ENCODE measurements at places on chromosomes 3 and 15. TPM values are rescaled to one million over a fixed set of nuclear protein-coding genes. Genes with fewer than 3 reads are reported as not detected.

The PPP1R14D gene
- not detected for total RNA-seq

The PARP15 gene
- total RNA-seq = not detected

The NAALADL2 gene
- total RNA-seq = 1.5 TPM

The CRABP1 gene
- not detected for total RNA-seq

The KLHDC8B gene
- total RNA-seq = 9.0 TPM

The AMT gene
- total RNA-seq = 0.93 TPM

The SCN11A gene
- not detected for total RNA-seq

The DCUN1D1 gene
- 48.2 TPM for total RNA-seq

The ERC2 gene
- not detected for total RNA-seq

The FAM43A gene
- total RNA-seq = 8.2 TPM

Measured in A172 (cell line).